ENCODE measurements at places on chromosomes 1 and 21.

DNA sequence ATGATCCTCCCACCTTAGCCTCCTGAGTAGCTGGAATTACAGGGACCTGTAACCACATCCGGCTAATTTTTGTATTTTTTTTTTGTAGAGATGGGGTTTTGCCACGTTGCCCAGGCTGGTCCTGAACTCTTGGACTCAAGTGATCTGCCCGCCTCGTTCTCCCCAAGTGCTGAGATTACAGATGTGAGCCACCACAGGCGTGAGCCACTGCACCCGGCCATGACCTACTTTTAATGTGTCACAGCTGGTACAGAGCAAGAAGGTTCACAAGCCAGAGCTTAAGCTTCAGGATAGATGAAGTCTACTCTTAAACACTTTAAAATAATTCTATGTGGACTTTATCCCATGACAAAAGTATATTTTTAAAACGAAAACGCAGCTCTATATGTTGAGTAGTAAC lies 23.6 kb downstream of the ACBD3 start:
- DNase-seq: no peak

- DNase-seq: no peak
Measured at GRCh38 chr1:90924982-90925381, 96.9 kb downstream of the ZNF644 start.

DNA sequence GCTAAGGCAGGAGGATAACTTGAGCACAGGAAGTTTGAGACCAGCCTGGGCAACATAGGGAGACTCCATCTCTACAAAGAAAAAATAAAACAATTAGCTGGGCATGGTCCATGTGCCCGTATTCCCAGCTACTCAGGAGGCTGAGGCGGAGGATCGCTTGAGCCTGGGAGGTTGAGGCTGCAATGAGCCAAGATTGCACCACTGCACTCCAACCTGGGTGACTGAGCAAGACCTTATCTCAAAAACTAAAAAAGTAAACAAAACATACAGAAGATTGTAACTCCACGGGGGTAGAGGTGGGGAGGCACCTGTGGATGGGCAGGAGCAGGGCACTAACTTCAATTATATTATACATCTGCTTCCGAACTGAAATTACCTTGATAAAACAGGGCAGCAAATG lies 4.6 kb downstream of the S100B start:
- DNase-seq: no peak

DNA sequence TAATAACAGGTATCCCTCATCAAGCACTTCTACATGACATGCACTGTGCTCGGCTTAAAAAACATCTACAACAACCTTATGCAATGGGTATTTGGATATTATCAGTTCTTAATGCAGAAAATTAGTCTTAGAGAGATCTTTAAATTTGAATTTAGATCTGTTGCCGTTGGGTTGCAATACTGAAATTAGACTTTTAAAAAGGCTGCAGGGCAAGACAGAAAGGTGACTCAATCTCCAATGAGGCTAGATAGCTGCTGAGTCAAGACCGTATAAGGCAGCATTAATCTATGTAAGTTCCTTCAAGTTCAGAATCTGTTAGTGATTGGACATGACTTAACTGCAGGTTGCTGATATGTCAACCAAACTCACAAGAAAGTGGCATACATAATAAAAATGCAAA lies 37.3 kb downstream of the OLFM3 start:
- no peak for DNase-seq

DNA sequence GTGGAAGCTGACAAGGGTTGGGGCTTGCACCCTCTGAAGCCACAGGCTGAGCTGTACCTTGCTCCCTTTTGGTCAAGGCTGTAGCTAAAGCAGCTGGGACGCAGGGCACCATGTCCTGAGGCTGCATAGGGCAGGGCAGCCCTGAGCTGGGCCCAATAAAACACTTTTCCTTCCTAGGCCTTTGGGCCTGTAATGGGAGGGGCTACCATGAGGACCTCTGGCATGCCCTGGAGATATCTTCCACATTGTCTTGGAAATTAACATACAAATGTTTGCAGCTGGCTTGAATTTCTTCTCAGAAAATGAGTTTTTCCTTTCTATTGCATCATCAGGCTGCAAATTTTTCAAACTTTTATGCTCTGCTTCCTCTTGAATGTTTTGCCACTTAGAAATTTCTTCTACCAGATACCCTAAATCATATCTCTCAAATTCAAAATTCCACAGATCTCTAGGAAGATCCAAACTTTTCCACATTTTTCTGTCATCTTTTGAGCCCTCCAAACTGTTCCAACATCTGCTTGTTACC lies 32.9 kb upstream of the TTLL7 start:
- no peak for DNase-seq

- no peak for DNase-seq
Measured at GRCh38 chr21:44991538-44992483, 52.0 kb downstream of the SLX9 start.

- DNase-seq: no peak
Measured at GRCh38 chr1:156900896-156901589, 7.5 kb downstream of the PEAR1 start.

GRCh38 chr21:35050348-35051286 lies 1.5 kb upstream of the RUNX1 start:
- DNase-seq: no peak

DNA sequence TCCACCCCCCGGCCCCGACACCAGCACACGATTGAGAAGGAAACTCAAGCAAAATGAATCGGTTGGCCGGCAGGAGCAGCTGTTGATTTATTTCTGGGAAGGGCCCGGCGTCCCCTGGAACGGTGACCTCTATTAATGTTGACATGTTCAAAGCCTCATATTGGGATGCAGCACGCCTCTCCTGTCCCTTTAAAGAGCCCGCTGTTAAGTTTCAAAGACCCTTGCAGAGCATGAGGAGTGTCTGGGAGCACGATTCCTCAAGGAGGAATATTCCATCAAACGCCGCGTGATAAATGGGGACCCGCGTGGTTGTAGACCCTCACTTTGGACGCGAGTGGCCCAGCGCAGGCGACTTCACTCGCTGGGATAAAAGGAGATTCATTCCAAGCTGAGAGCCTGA lies 21.5 kb upstream of the ACTL8 start:
- no peak for DNase-seq

- DNase-seq: no peak
Measured at GRCh38 chr1:111733183-111733991, 5.8 kb downstream of the INKA2 start.

DNA sequence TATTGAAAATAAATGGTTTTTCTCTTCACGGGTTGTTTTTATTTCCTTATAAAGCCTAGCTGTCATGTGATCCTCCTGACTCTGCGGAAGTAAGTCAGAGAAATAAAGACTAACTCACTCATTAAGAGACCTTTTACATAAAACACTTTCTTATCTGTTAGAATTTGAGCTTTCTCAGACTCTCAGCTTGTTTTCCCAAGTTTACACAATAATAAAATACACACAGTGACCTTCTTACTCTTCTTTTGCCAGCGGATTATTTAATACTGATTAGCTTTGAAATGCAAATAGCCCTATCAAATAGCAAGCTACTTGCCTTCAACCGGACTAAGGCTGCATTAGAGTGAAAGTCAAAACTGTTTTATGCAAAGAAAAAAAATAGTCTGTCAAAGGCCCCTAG lies 45.5 kb upstream of the CXADR start:
- no peak for DNase-seq

- DNase-seq: no peak
Measured at GRCh38 chr1:229325401-229325800, 17.4 kb downstream of the CCSAP start.

DNA sequence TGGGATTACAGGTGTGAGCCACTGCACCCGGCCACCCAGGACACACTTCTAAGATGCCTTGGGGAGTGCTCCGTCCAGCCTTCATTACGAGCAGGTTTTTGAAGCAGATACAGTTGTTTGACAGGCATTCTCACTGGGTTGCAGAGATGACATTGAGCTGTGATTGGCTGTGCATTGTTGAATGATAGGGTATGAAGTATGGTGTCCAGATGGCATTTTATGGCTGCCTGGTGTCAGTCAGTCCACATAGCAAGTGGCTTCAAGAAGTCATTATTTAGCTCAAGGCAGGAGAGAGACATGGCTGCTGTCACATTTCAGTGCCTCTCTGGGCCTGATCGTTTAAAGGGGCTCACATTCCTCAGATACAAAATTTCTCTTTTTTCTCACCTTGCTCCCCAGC lies 14.8 kb upstream of the PADI2 start:
- no peak for DNase-seq

DNA sequence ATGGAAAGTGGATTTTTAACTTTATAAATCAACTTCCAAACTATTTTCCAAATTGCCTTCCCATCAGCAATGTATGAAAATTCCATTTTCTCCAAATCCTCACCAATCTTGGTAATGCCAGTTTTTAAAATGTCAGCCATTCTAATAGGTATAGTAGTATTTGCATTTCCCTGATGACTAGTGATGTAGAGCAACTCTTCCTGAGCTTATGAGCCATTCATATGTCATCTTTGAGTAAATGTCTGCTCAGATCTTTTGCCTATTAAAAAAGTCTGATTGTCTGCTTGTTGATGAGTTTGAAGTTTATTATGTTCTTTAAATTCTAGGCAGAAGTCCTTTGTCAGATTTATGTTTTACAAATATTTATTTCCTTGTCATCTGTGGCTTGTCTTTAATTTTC lies 54.7 kb downstream of the KDM1A start:
- DNase-seq: no peak

GRCh38 chr1:30745834-30746208 lies 11.8 kb downstream of the LAPTM5 start:
- DNase-seq: no peak

DNA sequence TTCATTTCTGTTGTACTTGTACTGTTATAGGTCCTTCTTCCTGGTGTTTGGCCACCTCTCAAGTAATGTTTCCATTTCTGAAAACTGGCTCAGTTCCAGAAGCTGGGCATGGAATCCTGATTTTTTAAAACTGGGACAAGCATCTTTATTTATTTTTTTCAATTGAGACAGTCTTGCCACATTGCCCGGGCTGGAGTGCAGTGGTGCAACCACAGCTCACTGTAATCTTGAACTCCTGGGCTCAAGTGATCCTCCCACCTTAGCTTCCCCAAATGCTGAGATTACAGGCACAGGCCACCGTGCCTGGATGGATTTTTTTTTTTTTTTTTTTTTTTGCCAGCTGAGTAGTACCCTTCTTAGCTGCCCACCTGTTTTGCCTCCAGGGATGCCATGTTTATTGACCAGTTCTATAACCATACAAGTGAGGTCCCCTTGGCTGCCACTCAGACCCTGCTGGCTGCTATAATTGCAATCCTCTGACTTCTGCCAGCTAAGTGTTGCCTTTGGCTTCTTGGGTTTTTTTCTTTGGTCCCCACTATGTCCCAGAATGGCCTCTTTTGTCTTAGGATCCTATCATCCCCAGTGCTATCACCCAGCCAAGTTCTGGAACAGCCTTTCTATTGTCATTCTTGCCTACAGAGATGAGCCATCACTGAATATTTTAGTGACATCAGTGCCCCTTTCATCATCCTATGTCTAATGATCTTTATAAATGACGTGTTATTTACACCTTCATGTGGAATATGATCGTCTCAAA lies 3.9 kb upstream of the DIP2A start:
- DNase-seq: no peak

GRCh38 chr1:109971559-109971958 lies 13.0 kb upstream of the AHCYL1 start:
- no peak for DNase-seq

- no peak for DNase-seq
Measured at GRCh38 chr1:244324176-244324883, 127.4 kb downstream of the ADSS2 start.

GRCh38 chr1:223739366-223740037 lies 27.2 kb downstream of the CAPN2 start:
- DNase-seq: no peak

GRCh38 chr21:42142627-42143026 lies 71.5 kb downstream of the UMODL1 start:
- no peak for DNase-seq

DNA sequence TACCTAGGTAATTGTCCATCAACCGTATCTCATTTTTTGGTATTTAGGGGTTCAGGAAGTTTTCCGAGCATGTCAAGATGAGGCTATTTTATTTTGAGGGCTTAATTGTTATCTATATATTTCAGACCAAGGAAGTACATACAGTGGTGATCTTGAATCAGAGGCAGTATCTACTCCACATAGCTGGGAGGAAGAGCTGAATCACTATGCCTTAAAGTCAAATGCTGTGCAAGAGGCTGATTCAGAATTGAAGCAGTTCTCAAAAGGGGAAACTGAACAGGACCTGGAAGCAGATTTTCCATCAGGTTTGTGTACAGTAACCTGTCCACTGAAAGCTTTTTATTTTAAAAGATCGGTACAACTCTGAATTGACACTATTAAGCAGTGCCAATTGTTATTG lies 130.2 kb downstream of the ZMYM4 start:
- DNase-seq: no peak

- DNase-seq: no peak
Measured at GRCh38 chr21:34811368-34811767, 142.6 kb downstream of the CLIC6 start.

DNA sequence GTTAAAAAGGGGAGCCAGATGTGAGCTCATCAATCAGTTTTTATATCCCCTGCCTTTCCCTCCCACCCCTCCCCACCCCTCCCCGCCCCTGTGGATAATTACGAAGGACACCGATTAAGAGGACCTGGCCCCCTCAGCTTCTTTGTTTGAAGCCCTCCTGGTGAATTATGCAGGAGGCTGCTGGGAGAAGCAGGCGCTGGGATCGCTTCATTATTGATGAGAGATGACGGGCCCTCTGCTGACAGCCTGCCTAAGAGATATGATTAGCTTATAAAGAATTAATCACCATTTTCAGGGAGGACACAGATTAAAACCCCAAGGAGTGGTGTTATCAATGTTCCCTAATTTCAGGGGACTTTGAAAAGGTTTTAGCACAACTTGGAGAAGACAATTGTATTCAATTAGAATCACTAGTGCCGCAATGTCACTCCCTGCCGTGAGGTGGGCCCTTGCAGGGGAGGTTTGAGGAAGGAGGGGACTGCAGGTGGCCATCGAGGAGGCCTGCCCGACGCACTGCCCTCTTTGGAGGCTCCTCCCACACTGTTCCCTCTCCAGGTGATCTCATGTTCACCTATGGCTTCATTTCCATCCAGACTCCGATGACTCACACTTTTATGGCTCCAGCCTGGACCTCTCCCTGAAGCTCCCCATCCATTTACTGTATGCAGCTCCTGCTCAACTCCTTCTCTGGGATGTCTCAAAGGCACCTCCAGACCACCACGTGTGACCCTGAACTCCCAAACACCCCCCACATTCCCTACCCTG lies 67.0 kb upstream of the KLHDC7A start:
- DNase-seq: no peak

DNA sequence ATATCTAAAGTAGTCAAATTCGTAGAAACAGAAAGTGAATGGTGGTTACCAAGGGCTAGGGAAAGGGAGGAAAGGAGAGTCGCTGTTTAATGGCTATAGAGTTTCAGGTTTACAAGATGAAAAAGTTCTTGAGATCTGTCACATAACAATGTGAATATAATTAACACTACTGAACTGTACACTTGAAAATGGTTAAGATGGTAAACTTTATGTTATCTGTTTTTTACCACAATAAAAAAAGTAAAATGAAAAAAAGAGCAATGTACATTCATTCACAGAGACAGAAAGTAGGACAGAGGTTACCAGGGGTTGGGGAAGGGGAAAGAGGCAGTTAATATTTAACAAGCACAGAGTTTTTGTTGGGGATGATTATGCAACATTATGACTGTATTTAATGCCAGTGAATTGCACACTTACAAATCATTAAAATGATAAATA lies 53.3 kb upstream of the SEC16B start:
- DNase-seq: no peak

- DNase-seq: no peak
Measured at GRCh38 chr1:79652426-79652825, 645.9 kb upstream of the ADGRL4 start.

GRCh38 chr1:73564294-73564693 lies 633.7 kb downstream of the LRRIQ3 start:
- DNase-seq: no peak

- DNase-seq: no peak
Measured at GRCh38 chr1:9115351-9116205, 13.3 kb downstream of the GPR157 start.
